GM12891 (cell line): ENCODE measurements at places on chromosomes 7 and 10.
A peak's percentile ranks its signal among the peaks of the same experiment; 100 is the strongest.

DNA sequence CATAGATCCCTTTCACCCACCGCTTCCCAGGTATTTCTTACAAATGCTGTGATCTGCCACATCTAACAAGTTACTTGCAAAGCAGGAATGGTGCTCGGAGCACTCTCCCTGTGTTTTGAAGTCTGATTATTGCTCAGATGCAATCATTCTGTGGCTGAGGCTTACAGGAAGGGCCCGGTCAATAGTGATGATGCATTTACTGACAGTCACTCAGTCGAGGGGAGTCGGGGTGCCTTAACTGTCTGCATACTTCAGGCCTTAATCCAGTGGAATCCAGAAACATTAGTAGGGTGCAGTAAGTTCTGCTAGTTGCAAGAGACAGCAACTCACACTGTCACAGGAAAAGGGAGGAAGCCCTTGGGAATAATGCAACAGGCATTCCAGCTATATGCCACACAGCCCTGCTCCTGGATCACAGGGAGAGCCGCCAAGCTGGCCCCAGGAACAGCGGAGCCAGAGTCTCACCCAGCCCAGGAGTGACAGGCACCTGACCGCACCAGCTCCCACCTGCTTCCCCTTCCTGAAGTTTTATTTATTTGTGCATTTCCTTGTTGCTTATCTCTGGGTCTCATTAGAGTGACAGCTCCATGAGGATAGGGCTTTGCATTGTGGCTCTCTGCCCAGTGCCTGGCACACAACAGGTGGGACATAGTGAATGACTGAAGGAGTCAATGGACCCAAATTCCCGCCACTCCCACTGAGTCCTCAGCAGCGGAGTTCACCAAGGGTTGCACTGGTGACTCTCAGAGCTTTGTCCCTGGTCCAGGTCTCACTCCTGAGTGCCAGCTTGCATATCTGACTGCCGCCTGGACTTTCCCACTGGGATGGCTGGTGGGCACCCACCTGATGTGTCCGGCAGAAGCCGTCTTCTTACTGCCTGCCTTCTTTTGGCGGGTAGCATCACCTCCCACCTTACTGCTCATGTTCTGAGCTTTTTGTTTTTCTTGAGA, 212.5 kb upstream of the SH2B2 start:
- DNase-seq, result no peak

DNA sequence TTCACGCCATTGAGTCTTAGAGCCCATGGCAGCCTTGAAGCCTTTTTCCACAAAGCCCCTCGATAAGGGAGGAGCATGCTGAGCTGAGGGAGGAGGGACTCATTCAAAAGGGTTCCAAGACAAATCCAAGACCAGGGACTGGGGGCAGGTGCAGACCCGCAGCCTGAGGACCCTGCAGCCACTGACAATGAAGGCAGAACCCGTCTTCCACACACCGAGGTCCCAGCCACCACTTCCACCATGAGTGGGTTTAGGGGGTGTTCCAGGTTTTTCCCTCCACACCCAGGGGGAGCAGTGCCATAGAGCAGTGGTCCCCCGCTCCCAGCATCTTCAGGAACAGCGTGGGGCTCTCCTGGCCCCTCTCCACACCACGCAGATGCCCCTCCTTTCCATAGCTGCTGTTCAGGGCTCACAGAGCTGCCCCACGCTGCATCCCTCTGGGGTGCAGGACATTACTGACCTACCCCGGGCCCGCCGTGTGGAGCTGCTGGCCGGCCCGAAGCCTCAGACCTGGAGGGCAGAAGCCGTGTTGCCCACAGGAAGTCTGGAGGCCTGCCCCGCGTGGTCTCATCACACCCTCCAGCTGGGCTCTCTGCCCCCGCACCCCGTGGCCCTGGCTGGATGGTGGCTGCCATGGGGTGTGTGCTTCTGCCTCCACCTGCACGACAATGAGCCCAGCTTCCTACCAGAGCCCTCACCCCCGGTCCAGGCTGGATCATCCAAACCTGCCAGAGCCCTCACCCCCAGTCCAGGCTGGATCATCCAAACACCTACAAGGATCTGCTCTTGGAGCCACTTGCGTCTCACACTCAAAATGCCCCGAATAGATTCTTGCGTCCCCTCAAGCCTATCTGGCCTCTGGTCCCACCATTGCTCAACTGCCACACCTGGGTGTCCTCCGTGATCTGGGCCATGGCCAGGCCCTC, 220.0 kb upstream of the TCERG1L start:
- DNase-seq, result no peak

DNA sequence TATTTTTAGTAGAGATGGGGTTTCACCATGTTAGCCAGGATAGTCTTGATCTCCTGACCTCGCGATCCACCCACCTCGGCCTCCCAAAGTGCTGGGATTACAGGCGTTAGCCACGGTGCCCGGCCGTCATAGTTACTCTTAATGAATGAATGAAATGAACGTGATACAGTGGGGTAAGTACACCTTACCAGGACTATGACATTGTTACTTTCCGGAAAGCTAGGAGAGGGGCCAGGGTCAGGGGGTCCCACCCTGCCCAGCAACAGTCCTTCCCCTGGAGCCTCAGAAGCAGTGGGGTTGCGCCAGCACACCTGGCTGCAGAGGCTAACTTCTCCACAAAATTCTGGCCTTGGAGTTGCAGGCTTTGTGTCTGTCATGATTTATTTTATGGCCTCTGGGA, 21.4 kb downstream of the VSTM4 start:
- DNase-seq, result no peak

- DNase-seq, result no peak
Measured at GRCh38 chr10:37947526-37947925, 28.9 kb downstream of the ZNF25 start.

DNA sequence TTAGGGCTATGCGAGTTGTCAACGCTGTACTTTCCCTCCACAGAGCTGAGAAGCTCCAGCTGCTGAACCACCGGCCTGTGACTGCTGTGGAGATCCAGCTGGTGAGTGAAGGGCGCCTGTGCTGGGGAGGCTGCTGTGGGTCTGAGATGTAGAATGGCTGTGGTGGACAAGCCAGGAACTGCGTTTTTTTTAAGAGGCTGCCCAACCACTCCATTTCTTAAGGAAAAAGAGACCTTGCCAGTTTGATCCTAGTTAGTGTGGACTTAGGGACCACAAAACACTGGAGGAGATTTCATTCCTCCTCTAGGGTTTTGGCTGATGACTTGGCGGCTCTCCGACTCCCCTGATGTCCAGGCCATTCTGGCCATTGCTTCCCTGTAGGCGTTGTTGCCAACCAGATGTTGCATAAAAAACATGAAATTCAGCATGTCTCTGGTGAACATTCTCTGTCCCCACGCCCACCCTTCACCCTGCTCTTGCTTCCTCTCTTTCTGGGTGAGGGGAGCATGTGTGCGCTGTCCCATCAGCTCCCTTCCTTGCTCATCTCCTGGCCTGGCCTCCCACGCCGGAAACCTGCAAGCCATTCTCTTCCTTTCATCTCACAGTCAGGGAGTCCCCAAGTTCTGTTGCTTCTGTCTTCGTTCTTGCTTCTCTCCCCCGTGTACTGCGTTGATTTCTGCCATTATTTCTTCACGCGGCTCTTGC, 30.9 kb downstream of the CRCP start:
- no peak for DNase-seq

GRCh38 chr7:128883622-128884448, 21.2 kb downstream of the ATP6V1F start:
- peak; percentile 98 for DNase-seq
